ENCODE measurements at places on chromosomes 3 and 15.

- no peak for DNase-seq
Measured at GRCh38 chr15:64521726-64522164, 61.4 kb downstream of the ZNF609 start.

DNA sequence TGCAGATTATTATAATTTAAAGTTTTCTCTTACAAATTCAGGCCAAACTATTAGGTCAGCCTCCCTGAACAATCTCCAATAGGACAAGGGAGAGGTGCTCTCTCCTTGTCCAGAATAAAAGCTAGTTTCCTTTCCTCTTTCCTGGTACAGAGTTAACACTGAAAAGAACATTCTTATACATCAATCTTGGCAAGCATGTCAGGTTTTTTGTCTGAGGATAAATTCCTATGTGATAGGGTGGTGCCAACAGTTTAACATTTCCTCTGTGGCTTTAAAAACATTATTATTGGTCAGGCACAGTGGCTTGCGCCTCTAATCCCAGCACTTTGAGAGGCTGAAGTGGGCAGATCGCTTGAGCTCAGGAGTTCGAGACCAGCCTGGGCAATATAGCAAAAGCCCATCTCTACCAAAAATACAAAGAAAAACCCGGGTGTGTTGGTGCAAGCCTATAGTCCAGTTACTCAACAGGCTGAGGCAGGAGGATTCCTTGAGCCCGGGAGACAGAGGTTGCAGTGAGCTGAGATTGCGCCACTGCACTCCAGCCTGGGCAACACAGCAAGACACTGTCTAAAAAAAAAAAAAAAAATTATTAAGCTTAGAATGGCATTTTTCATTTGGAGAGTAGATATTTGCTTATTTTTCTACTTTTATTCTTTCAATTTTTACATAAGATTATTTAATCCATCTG lies 13.7 kb upstream of the ULK4 start:
- no peak for DNase-seq

- DNase-seq: peak; percentile 24
Measured at GRCh38 chr3:43073836-43074220, 32.1 kb downstream of the POMGNT2 start.

GRCh38 chr15:57460208-57460816 lies 84.0 kb downstream of the CGNL1 start:
- DNase-seq: no peak

- DNase-seq: no peak
Measured at GRCh38 chr3:160671231-160671630, 5.7 kb upstream of the ARL14 start.

DNA sequence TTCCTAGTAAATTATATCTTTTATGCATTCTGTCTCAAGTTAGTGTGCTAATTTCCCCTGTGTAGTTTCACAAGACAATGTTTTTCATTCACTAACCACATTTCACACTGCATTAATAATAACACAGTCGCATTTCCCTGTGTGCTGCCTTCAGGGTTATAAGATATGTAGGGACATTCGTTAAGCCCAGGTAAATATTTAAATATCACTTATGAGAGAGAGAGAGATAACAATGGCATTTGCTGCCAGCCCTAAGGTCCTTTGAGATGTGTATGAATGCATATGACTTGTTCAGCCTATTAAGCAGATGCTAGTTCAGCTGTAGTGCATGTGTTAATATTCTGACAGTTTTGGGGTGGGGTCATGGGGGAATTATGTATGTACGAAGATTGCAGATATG lies 876.7 kb downstream of the NAALADL2 start:
- DNase-seq: no peak

GRCh38 chr3:72081471-72082185 lies 296.7 kb upstream of the PROK2 start:
- DNase-seq: no peak

DNA sequence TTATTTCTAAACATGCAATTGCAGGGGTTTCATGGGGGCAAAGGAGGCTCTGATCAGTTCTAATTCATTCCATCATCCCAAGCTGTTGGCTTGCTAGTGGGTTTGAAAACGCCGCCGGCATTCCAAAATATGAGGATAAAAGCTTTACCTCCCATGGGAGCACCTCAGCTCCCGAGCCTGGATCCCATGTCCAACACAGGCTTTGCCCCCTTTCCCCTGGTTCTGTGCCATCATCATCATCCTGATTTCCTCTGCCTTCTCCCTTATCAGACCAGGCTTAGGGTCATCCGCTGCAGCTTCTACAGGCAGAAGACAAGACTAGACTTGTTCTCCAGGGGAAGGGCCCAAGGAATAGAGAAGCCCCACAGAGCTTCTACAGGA lies 25.4 kb downstream of the SH3BP5 start:
- no peak for DNase-seq

GRCh38 chr15:67080900-67081431 lies 15.6 kb downstream of the SMAD3 start:
- DNase-seq: no peak

GRCh38 chr15:99481951-99482230 lies 83.9 kb upstream of the MEF2A start:
- DNase-seq: no peak

DNA sequence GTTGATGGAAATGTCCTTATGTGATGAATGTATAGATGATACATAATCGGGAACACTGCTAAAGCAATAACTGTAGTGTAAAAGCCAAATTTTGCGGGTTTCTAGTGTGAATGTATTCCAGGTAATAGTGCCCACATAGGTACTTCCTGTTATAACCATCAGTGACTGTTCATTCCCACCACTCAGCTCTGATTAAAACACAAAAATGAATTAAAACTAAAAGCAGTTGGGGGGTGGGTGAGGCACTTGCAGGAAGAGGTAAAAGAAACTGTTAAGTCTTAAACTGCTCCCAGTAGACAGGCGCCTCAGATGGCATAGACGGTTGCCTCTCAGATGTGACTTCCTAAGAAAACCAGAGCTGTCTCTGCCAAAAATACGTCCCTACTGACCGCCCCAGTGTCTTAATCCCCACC lies 893 bp upstream of the MTHFS start:
- DNase-seq: no peak

- DNase-seq: no peak
Measured at GRCh38 chr15:73021139-73021621, 31.1 kb upstream of the NEO1 start.

DNA sequence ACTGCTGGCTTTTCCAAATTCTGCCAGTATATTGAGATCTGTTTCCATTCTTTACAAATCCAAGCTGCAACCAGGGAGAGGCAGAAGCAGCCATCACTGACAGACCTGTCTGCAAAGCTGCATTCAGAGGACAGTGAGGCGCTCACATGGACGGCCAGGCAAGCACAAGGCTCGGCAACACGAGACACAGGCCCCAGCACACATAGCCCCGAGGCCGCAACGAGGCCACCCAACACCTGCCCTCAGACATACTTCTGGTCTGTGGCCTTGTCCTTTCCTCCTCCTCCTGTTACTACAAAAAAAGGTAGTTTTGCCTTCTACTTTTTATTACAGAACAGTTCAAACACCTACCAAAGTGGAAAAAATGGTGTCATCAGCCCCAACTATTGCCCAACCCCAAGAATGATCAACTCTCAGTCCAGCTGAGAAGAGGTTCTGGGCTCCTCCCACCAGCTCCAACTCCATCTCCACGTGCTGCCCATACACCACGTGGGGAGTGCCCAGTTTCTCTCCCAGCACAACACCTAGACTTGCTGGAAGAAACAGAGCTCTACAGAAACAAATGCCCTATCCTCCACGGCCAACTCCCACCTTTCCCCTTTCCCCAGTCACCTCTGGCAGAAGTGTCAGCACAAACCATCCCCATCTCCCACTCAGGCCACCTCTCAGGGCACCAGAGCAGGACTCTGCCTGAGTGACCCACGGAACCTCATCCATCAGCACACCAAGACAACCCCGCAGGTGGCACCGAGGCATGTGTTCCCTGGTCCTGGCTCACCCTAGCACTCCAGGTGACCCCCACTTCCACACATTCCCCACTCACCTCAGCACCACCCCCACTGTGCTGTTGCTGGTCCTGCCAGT lies 7.4 kb downstream of the ZXDC start:
- no peak for DNase-seq

GRCh38 chr3:133113526-133113925 lies 75.3 kb downstream of the TMEM108 start:
- no peak for DNase-seq

DNA sequence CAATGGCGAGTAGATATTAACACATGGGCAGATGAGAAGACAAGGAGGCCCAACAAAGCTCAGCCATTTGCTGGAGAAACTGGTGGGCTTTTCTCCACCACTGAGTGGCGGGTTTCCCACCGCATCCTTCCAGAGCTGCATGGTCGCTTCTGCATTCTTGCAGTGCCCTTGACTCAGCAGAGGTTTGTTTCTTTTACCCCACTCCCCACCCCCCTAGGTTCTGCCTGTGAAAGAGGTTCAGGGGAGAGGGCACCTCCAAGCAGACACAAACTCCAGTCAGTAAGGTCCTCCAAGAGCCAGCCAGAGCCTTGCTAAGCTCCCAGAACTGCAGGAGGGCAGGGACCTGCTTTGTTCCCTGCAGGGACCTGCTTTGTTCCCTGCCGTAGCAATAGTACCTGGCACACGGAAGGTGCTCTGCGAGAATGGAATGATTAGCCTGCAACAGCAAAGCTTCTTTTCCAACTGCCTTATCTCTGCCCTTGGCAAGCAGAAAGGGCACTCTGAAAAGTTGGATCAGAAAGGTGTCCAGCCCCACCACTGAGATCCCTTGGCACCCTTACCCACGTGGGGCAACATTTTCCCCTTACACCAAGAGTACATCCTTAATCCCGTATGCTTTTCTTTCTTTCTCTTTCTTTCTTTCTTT lies 1.4 kb downstream of the PAQR5 start:
- no peak for DNase-seq

GRCh38 chr3:193836918-193837317 lies 243.9 kb downstream of the OPA1 start:
- no peak for DNase-seq

- DNase-seq: no peak
Measured at GRCh38 chr15:42345504-42345903, 13.8 kb upstream of the CAPN3 start.

- peak; percentile 25 for DNase-seq
Measured at GRCh38 chr3:134625462-134625861, 25.4 kb downstream of the KY start.

DNA sequence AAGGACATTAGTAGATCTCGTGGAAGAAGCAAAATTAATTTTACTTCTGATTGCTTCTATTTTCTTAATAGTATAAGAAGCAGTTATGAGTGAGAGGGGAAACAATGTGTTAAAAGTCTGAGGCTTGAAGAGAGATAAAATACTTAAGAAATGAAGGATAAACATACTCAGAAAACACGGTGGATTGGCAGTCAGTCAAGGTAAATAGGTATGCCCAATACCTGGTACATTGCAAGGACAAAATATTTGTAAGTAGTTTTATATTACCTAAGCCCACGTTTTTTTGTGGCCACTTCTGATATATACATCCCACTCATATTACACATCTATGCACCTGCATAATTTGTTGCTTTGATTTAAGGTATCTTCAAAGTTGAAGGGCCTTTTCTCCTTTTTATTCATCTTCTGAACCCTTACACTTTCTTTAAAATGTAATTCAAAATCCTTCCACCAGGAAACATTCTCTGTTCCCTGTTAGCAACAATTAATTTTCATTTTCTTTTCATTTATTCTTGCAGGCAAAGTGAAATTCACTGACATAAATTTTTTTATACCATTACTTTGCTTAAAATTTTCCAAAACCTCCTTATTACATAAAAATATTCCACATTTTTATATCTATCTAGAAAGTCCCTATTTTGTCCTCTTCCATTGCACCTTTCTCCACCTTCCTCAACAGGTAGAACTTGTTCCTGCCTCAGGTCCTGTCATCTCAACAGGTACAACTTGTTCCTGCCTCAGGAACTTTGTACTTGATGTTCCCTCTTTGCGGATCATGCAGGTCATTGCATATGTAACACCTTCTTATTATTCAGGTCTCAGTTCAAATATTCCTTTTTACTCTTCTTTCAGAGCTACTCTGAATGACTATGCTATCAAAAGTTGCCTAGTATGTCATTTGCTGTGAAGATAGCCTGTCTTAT lies 755.7 kb upstream of the ALCAM start:
- no peak for DNase-seq

- DNase-seq: no peak
Measured at GRCh38 chr3:12590096-12590495, 33.2 kb downstream of the MKRN2 start.

GRCh38 chr3:155744626-155745324 lies at the start of gene PLCH1:
Gene PLCH1 (minus strand): TSS chr3:155745071. CDS start chr3:155704224, 40,847 bp downstream.
- peak; percentile 69 for DNase-seq

- no peak for DNase-seq
Measured at GRCh38 chr15:52234596-52235541, 43.7 kb upstream of the GNB5 start.

DNA sequence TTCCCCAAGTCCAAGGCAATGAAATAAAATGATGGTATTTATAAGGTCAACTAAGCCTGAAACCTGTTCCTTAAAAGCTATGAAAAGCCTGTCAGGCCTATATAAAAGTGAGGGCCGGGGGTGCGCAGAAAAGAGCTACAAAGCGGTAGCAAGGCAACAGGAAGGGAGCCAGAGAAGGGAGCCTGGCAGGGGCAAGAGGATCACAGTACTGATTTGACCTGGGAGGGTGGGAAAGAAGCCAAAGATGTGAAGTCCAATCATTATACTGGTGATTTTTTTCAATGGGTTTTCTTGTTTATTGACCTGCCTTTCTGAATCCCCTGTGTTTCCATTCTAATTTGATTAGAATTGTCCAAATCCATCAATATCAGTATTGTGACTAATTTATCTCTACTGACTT lies 64.3 kb upstream of the STT3B start:
- DNase-seq: no peak

GRCh38 chr3:148606979-148607378 lies 90.7 kb upstream of the AGTR1 start:
- peak; percentile 46 for DNase-seq

GRCh38 chr3:30751610-30752299 lies 142.7 kb downstream of the GADL1 start:
- no peak for DNase-seq

DNA sequence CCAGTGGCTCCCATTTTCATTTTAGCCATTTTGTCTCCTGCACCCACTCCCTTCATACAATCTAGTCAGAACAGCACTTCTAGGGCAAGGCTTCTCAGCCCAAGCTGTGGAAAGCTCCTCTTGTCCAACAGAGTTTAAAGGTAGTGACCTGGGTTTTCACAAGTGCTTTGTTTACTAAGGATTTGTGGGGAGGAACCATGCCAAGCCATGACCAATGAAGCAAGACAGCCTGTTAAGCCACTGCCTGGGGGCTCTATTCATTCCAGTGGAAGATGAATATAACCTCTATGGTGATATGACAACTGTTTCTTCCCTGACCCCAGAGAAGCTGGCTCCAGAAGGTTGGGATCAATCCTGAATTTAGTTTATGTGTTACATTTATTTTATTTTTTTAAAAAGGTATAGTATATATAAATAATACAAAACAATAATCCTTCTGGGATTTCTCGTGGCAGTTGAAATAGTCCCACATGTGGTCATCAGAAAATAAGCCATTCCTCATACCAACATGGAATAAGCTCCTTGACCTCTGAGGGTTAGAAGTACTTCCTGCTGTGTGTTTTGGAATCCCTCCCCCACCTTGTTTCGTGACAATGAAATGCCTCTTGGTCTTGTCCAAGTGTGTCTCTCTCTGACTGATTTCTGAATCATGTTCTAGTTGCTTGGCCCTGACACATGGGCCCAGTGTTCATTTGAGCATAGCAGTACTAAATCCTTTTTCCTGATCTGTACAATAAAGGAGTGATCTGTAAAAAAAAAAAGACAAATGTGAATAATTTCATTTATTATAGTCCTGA lies 13.3 kb upstream of the THUMPD3 start:
- no peak for DNase-seq
